Activated CD4-positive, CD25-positive, alpha-beta regulatory T cell (primary cell): ENCODE measurements at places on chromosomes 13 and 19.

DNA sequence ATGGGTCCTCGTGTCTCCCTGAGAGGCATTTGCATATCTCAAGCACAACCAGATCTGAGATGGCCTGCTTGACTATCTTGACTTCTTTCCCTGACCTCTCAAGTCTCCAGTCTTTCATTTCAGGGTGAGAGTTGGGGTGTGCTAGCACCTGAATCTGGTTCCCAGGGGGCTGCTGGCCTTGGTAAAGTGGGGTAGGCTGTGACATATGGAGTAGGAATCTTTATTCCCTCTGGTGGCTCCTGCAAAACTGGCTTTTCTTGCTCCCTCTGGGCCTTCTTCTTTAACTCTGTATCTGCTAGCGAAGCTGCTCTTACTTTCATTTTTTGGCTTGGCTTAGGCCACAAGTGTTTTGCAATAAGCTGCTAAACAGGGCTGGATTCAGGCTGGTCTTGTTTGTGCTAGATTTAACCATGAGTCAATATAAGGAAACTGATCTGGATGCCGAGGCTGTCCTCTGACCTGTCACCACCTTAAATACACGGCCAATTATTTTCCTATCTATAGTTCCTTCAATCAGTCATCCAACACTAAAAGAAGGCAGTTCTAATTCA lies 42.3 kb downstream of the ZNF493 start:
- no peak for DNase-seq

DNA sequence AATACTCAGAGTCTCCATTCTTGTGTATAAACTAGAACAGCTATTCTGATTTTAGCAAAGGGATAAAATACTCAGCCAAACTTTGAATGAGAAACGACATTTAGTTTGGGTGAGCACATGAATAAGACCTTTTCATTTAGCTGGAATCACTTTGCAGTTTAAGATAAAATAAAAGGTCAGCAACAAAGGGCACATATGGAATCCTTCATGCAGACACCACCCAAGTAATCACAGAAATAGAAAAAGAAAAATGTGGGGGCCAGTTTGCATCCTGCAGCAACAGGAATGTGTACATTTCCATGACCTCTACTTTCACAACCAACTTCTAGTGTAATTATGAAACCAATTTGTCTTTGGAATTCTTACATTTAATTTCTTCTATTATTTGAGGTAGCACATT lies 1637.4 kb downstream of the PCDH9 start:
- DNase-seq = no peak

GRCh38 chr19:1860821-1861598 lies 2.4 kb downstream of the KLF16 start:
- DNase-seq = no peak

DNA sequence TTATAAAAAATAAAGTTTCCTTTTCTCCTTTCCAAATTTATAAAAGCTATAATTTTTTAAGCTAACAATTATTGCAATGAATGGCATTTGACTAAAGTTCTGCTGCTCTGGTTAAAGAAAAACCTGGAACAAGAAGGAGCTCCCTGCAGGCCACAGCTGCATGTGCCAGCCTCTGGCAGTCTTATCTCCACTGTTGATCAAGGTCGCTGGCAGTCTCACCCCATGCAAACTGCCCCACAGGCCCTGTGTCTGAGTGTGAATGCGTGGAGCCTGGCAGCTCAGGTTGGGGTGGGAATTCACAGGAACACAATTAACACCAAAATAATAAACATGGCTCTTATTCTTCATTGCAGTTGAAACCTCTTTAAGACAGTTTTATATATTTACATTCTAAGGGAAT lies 30.2 kb upstream of the FREM2 start:
- DNase-seq = no peak

DNA sequence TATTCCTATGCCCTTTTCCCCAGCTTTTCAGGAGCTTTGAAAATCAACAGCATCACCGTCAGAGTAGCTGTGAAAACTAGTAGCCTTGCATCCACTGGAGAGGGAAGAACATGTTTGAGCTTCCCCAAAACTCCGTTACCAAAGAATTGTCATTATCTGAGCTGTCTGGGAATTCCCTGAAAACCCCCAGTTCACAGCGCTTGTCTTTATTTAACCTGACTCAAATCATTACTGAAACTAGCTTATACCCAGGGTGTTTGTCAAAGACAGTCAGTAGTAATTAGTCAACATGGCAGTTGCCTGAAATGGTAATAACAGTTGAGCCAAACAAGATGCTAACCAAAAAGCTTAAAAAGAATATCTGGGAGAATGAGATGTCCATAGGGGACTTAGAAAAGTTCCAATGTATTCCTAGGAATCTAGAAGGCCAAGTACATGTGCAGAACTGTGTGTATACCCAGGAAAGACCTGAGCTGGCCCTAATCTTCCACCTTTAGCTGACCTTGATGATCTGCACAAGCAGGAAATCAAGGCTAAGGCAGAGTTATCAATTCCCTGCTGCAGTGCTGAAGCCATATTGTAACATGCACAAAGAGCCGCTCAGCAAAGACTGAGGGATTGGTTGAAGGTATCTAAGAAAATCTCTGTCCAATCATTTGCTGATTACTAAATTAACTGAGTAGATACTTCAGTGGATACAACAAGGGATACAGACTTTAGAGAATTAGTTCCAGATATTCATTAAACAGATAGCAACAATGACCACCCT lies 130.8 kb downstream of the KL start:
- DNase-seq = no peak

- no peak for DNase-seq
These were observed 463.7 kb upstream of the SGCG start for GRCh38 chr13:22717036-22717435.

DNA sequence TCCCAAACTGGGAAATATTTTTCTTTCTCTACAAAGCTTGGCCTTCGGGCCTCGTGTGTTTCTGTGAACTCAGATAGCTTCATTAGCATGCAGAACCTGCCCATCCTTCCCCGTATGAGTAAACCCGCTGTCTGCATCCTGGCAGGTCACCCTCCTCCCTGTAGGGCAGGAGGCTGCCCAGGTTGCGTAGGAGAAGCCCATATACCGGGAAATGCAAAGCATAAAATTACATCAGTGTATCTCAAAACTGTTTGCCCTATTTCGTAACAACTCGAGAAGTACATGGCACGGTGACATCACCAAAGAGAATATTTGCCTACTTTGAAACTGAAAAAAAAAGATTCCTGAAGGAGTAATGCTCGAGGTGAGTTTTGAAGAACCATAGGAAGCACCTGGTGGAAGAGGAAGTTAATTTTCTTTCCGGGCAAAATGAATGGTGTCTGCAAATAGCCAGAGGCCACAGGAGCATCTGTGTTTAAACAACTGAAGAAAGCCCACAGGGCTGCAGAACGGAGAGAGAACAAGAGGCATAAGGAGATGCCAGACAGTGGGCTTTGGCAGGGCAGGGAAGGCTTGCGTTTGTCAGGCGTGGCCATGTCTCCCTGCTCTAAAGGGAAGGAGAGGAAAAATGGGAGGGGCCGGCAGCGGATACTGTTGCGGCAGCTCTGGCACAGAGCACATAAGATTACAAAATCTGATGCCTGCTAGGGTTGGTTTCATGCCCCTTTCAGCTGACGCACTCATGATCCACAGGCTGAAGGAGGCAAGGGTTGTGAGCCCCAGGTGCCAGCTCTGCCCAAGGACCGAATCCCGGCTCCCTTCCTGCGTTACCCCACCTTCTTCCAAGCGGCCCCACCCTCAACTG lies 81.4 kb downstream of the IRS2 start:
- no peak for DNase-seq

GRCh38 chr19:34186205-34186604 lies 13.9 kb downstream of the LSM14A start:
- no peak for DNase-seq

- DNase-seq = no peak
These were observed 407 bp upstream of the ZNF550 start for GRCh38 chr19:57560049-57560491.

DNA sequence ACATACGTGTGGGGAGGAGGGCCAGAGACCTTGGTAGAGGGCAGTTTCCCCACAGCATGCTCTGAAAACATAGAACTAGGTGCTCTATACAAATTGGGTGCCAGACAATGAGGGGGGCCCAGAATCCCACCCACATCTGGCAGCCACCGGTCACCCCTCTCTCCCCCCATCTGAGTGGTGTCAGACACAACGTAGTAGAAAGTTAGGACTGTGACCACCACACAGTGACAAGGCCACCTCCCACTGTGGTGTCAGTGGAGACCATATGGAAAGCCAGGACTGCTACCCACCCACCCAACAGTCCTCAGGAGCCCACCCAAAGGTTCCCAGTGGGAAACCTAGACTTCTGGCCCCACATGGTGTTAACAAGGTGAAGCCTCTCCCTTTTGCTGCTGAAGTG lies 2.1 kb upstream of the ATP4B start:
- DNase-seq = no peak

DNA sequence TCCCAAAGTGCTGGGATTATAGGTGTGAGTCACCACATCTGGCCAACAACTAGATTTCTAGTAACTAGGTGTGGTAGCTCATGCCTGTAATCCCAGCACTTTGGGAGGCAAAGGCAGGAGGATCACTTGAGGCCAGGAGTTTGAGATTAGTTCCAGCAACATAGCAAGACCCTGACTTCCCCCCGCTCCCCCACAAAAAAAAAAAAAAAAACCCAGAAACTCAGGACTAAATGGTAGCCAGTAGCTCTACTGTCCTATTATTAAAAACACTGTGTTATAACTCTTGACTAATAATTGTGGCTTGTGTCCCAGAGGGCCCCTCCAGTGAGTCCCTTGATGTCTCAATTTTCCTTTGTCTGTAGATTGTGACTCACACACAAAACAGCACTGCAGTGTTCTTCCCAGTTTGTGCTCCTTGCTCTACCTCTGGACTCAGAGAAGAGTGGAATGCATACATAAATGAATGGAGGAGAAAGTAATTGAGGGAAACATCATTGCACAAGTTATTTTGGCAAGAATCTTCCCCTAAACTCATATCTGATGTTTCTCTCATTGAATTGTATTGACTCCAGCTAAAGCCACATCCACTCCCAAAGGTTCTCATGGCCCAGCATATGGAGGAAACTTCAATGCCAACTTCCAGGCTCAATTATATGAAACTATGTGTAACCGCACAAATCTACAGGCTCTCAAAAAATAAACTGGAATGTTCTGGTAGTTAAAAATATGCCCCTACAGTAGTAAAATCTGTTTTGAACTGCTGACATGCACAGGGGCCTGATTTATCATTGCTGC lies 8.8 kb downstream of the TPT1 start:
- no peak for DNase-seq
